ENCODE measurements at places on chromosomes 4 and X. TPM values are rescaled to one million over a fixed set of nuclear protein-coding genes. Genes with fewer than 3 reads are reported as not detected.

COL25A1 gene
- not detected for polyA plus RNA-seq

TMSB15C gene
- polyA plus RNA-seq, result 0.66 TPM

NALF2 gene
- not detected for polyA plus RNA-seq

RPS6KA6 gene
- polyA plus RNA-seq, result 0.86 TPM

NCAPG gene
- polyA plus RNA-seq, result 1.2 TPM

HHIP gene
- polyA plus RNA-seq, result not detected

RHOXF2B gene
- polyA plus RNA-seq, result not detected

KLHL15 gene
- 1.6 TPM for polyA plus RNA-seq

MAGEA2B gene
- not detected for polyA plus RNA-seq

RHOXF2 gene
- polyA plus RNA-seq, result not detected

BANK1 gene
- polyA plus RNA-seq, result 599 TPM

BMPR1B gene
- polyA plus RNA-seq, result not detected

OPRPN gene
- not detected for polyA plus RNA-seq

RHOXF1 gene
- not detected for polyA plus RNA-seq

PLXNB3 gene
- not detected for polyA plus RNA-seq

MAGEC2 gene
- polyA plus RNA-seq, result not detected

ASB12 gene
- not detected for polyA plus RNA-seq

SLC6A14 gene
- not detected for polyA plus RNA-seq

FRAS1 gene
- polyA plus RNA-seq, result not detected

ZMAT1 gene
- 3.6 TPM for polyA plus RNA-seq

SMIM10 gene
- polyA plus RNA-seq, result not detected

FREM3 gene
- polyA plus RNA-seq, result 0.60 TPM

PRDM5 gene
- polyA plus RNA-seq, result not detected

POU3F4 gene
- polyA plus RNA-seq, result not detected

DOCK11 gene
- polyA plus RNA-seq, result 22.3 TPM

VEGFC gene
- polyA plus RNA-seq, result not detected

NUDT10 gene
- 0.33 TPM for polyA plus RNA-seq

JCHAIN gene
- 1,651 TPM for polyA plus RNA-seq

MTNR1A gene
- not detected for polyA plus RNA-seq

FOXO4 gene
- 2.4 TPM for polyA plus RNA-seq

ARHGAP24 gene
- polyA plus RNA-seq, result 93.4 TPM

CLTRN gene
- not detected for polyA plus RNA-seq
